Activated T-cell treated with anti-CD3 and anti-CD28 coated beads for 1 hour (primary cell): ENCODE measurements at places on chromosomes 6 and 20.

DNA sequence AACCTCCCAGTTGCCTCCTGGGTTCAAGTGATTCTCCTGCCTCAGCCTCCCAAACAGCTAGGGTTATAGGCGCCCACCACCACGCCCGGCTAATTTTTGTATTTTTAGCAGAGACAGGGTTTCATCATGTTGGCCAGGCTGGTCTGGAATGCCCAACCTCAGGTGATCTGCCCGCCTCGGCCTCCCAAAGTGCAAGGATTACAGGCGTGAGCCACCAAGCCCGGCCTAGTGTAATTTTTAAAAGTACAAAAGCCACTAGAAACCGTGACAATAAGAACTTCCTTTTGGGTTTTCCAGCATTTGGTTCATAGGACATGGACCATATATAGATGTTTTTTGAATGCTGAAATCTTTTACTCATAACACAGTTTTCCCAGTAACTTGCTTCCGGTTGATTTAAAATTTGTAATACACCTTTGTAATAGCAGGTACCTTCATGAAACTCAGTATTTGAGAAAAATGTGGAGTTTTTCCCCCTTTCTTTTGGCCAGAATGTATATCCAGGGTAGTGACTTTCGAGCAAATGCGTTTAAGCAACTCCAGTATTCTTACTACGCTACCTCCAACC lies 467 bp downstream of the PXT1 start:
- DNase-seq: no peak

DNA sequence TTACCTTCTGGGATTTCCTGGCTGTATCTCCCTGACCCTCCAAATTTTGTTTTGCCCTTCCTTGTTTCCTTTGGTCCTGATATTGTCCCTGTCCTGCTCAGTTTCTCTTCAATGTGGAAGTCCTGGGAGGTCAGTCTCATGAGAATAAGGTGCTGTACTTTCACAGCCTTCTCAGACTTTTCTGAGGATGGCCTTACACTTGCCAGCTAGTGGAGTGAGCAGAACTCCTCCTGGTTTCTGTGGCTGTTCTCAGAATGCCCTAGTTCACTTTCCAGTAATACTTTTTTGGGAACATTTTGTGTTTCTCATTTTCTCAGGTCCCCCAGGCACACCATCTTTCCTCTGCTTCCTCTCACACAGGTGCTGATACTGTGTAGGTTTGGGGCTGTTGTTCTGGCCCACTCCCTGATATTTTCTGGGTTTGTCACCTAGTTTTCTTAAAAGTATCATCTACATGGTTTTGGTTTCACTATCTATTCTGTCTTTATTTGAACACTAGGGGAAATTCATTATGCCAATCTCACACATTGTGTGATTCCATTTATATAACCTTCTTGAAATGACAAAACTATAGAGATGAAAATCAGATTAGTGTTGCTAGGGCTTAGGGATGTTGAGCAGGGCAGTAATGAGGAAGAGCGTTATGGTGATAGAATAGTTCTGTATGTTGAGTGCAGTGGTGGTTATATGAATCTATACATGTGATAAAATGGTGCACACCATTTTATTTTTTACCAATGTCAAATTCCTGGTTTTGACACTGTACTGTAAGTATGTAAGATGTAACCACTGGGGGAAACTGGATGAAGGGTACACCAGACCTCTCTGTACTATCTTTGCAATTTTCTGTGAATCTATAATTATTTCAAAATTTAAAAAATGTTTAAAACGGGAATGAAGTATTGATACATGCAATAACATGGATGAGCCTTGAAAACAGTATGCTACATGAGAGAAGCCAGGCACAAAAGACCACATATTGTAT lies 27.2 kb upstream of the BRPF3 start:
- no peak for DNase-seq

GRCh38 chr6:23176883-23177282 lies 607.5 kb downstream of the HDGFL1 start:
- no peak for DNase-seq

GRCh38 chr6:44146685-44147084 lies 11.9 kb upstream of the CAPN11 start:
- DNase-seq: no peak

GRCh38 chr6:79465381-79465780 lies 71.8 kb downstream of the LCA5 start:
- no peak for DNase-seq

DNA sequence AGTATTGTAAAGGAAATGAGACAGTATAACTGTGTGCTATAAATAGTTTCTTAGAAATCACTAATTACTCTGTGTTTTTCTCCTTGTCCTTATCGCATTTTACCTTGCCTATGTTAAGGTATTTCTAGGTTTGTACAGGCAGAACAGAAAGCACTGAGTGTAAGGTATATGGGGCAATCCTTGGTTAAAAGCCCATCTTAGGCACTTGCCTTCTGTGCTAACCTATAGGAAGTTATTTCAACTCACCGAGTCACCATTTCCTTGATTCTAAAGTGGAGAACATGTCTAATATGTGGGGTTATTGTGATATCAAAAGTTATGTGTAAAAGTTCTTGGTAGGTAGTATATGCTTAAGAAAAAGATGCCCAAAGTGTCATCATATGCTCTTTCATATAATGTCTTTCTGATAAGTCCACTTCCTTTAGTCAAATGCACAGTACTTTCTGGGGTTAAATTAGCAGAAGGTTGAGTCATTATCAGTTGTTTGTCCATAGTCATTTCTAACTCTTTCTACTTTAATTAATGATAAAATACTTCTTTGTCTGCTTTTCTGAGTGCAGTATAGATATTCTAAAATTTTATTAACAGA lies 276.4 kb downstream of the UTRN start:
- DNase-seq: no peak
